ENCODE measurements at places on chromosomes 1 and 21.

DNA sequence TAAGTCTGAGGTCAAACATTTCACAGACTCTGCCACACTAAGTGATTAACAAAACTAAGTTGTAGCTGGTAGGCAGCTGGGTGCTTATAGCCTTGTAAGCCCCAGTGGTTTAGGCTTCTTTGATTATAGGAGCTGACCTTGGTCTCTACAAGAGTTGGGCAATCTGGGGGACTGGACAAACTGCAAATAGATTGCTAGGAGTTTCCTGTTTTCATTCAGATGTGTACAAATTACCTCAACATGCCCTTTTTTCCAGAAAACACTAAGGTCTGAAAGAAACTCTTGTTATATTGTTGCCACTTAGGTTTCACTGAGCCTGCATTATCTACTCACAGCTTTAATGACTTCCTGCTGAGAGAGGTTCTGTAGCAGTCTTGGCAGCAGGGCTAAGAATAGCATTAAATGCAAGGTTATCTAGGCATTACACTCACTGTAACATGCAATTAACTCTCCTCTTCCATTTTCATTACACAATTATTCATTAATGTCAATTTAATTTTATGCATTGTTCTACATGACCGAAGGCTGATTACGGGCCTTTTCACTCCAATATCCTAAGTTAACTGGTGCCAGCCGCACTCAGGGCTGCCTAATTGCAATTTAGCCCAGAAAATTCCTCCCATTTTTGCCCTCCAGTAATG lies 314.0 kb downstream of the LMO4 start:
- DNase-seq: peak; percentile 31

DNA sequence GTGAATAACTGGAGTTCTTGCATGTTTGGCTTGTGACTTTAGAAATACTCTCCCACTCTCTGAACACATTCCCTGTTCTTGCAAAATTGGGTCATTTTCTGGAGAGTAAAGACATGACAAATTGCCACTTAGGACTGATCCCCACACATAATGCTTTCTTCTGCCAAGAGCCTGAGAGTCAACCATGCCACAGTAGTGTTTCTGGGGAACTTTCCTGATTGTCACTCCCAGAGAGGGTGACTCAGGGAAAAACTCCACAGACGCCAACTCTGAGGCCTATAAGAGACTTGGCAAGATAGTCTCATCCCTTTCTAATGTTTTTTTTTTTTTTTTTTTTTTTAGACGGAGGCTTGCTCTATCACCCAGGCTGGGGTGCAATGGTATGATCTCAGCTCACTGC lies 157.8 kb downstream of the ATG4C start:
- DNase-seq: no peak

- DNase-seq: no peak
Measured at GRCh38 chr1:154575147-154575927, 7.8 kb downstream of the CHRNB2 start.

DNA sequence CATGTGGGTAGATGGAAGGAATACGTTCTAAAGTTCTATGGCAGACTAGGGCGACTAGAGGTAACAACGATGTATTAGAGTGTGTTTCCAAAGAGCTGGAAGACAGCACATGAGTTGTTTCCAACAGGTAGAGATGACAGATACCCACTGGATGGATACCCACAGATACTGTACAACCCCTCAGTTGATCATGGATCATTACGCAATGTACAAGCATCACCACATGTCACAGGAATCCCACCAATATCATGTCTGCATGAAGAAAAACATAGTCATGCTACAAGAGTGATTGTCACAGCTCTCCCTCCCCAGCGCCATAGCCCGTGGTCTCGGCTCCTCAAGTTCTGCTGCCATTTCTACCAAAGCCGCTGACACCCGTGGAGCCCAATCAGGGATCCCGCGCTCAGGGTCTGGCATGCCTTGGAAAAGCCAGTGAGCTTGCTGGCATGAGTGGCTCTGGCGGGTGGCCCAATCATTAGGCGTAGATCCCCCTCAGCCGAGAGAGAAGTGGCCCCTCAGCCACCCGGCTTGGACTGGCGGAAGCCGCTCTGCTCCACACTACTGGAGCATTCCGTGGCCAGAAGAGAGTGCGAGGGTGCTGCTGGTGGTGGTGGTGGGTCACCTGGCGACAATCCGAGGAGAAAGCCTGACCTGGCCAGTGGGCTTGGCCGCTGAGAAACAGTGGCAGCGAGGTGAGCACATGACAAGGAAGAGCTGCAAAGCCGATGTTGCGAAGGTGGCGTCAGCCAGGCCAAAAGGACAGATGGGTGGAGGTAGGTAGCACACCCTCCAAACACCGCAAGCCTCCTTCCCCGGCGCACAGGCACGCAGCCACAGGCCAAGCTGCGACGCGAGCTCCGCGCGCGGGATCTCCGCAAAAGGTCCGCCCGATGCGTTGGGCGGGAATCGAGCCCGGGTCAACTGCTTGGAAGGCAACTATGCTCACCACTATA lies 65.7 kb upstream of the FCGR2A start:
- no peak for DNase-seq

DNA sequence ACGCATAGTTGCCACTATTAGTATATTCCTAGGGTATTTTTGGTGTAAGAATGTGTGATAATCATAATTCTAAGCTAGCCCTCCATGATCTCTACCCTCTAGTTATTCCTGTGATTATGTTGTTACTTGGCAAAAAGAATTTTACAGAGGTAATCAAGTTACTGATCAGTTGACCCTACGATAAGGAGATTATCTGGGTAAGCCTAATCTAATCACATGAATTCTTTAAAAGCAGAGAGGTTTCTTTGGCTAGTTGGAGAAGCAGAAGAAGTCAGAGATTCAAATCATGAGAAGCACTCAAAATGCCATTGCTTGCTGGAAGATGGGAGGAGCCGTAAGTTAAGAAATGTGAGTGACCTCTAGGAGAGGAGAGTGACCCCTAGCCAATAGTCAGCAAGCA lies 72.7 kb downstream of the RPE65 start:
- no peak for DNase-seq

GRCh38 chr1:13730291-13730690 lies 30.3 kb downstream of the PRDM2 start:
- DNase-seq: no peak

DNA sequence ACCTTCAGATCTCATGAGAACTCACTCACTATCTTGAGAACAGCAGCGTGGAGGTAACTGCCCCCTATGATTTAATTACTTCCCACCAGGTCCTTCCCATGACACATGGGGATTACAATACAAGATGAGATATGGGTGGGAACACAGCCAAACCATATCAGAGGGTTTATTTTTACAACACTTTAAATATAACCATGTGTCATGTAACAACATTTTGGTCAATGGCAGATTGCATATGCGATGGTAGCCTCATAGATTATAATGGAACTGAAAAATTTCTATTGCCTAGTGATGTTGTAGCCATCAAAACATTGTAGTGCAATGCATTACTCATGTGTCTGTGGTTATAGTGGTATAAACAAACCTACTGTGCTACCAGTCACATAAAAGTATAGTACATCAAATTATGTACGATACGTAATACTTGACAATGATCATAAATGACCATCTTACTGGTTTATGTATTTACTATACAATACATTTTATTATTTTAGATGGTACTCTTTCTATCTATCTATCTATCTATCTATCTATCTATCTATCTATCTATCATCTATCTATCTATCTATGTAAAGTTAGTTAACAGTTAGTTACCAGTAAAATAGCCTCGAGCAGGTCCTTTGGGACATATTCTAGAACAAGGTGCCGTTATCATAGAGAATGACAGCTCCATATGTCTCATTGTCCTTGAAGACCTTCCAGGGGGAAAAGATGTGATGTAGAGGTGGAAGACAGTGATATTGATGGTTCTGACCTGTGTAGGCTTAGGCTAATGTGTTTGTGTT lies 12.6 kb upstream of the S100B start:
- no peak for DNase-seq

- peak; percentile 62 for DNase-seq
Measured at GRCh38 chr1:212457740-212458338, 25.1 kb downstream of the NENF start.

DNA sequence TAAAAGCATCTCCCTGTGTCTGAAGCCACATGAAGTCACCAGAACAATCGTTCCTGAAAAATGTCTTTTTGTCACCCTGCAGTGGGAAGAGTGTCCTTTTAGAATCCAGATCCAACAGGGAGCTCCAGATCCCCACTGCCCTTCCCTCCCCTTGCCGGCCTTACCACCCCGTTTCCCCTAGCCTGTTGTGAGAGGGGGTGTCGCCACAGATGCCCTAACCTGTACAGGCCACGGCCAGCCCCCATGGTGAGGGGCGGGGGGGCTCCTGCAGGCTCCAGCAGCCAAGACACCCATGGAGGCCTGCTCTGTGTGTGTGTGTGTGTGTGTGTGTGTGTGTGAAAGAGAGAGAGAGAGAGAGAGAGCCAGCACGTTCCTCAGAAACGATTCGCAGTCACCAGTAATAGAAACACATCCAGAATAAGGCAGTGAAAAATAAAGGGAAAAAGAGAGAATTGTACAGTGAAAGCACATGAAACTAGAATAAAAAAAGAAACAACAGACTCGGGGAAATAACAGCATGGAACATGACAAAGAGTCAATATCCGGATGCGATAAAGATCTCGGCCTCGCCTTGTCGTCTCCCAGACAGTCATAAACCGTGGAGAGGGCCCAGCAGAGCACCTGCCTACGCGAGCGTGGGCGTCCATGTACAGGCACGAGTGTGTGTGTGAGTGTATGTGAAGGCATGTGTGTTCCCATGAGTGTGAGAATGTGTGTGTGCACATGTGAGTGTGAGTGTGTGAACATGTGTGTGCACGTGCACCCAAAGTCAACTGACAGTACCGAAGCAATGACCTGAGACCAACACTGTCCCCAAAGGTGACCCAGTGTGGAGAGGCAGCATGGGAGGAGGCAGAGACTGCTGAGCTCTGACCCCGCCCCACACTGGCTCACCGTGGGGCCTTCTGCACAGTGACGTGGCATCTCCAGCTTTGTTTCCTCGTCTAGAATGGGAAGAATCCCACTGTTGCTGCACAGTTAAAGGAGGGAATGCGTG lies 303.8 kb downstream of the NPHP4 start:
- no peak for DNase-seq

- DNase-seq: no peak
Measured at GRCh38 chr1:117596023-117596720, 9.7 kb upstream of the TENT5C start.

DNA sequence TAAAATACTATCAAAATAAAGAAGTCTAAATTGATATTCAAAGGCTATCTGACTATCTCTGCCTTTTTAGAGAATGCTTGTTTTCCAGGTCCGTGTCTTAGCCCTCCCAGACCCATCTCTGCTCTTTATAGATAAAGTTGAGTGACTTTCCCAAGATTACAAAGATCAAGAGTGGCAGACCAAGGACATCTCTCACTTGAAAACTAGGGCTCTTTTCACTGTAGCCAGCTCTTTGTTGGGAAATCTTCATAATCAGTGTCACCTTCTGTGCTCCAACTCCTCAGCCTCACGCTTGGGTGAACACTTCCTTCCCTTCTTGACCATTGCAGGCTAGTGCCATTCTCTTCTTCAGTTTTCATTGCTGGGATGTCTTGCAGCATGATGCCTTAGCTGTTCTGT lies 211.1 kb downstream of the PBX1 start:
- DNase-seq: no peak

DNA sequence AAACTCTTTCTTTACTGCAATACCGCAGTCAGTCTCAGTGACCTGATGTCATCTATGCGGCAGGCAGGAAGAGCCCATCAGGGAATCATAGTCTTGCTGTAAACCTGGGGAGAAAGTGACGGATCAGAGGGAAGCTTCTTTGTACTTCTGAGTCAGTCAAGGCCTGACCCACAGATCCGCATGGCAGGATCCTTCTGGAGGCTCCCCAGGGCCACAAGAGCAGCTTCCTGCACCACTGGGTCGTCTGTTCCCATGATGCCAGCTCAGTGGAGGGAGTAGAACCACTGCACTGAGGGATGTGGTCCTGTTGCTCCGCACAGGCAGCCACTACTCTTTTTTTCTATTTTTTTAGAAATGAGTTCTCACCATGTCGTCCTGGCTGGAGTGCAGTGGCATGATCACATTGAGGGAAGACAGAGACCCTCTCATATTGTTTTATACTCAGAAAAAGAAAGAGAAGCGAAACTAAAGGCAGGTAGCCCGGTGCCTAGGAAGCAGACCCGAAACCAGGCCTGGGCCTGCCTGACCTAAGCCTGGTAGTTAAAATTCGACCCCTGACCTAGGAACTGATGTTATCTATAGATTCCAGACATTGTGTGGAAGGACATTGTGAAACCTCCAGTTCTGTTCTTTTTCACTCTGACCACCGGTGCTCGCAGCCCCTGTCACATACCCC lies 6.3 kb upstream of the ERVH48-1 start:
- DNase-seq: no peak

DNA sequence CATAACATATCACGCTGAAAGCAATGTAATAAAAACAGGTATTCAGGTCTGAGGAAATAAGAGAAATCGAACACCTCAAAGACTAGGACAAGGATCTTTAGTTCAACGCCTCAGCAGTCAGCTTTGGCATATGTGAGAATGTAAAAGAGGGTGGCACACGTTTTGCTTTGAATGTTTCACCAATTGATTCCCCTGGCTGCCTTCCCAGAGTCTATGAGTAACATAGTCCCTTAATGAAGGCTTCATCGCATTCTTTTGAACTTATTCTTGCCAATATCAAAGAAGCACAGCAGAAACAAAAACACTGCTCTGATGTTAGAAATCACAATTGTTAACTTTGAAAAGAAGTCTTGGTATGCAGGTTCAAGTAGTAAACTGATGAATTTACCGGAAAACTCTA lies 764.8 kb downstream of the ADGRL2 start:
- DNase-seq: peak; percentile 28

- DNase-seq: no peak
Measured at GRCh38 chr1:8780405-8780804, 37.0 kb downstream of the RERE start.

GRCh38 chr1:183821889-183822611 lies 17.1 kb downstream of the RGL1 start:
- no peak for DNase-seq

- DNase-seq: peak; percentile 90
Measured at GRCh38 chr1:153510984-153511410, 24.8 kb downstream of the S100A6 start.

- DNase-seq: no peak
Measured at GRCh38 chr1:22877112-22877915, 95.4 kb downstream of the LACTBL1 start.

DNA sequence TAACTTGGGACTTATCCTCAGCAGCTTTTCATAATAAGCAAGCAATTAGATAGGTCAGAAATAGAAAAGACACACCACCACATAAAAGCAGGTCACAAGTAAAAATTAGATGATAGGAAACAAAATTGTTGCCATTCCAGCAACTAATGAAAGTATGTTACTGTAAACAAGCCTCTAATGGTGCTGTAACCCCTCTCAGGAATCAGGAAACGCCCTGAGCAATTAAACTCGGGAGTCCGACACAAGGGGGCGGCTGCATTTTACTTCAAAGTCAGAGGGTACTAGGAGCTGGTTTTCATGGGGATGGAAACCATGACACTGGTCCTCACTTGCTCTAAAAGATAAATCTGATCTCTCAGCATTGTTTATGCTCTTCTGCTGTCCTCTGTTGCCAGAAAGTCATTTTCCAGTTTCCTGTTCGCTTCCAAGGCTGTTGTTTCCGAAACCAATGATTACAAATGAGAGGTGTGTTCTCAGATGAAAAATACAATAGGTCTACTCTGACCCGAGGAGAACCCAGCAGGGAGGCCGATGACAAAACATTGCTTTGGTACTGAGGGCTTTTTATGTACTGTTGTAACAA lies 93.4 kb downstream of the TGFBR3 start:
- no peak for DNase-seq

Measured in COLO829 (cell line).